ENCODE measurements at places on chromosomes 12 and 14. TPM values are rescaled to one million over a fixed set of nuclear protein-coding genes. Genes with fewer than 3 reads are reported as not detected.

The IFNG-AS1 gene
- total RNA-seq, result 1.9 TPM

The SCN8A gene
- total RNA-seq, result 0.84 TPM

GRCh38 chr14:104136472-104137296 is 1.7 kb upstream of the KIF26A start:
- DNase-seq, result no peak

- peak; percentile 45 for DNase-seq
Observed at GRCh38 chr12:29148911-29149690, at the start of gene FAR2. TSS of gene FAR2 (plus strand) at chr12:29149278. CDS start at chr12:29270450, 121,172 bp downstream.

DNA sequence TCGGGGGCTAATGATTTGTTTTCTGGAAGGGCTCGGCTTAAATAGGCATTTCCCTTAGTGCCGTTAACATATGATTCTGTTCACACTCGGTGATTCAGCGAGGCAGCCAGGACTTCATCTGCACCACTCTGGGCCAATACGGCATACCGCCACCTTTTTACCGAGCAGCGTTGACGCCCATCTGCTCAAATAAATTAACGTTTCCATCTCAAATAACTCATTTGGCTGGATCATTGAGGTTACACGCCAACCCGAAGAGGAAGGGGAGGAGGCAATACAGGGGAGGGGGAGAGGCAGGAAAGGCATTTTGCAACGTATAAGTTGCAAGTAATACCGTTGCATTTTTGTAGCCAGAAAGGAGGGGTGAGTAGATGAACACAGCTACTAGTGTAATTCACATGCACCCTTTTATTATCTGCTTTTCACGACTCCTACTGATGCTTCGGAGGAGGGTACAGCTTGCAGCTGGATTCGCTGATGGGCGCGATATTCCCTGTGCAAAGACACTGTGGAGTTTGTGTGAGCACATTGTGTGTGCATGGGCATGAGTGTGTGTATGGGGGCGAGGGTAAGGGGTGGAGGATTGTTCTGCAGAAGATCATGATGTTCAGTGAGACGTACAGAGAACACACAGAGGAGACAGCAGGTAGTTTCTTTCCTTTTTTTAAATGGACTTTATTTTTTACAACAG is 45.9 kb downstream of the MAP1LC3B2 start:
- no peak for DNase-seq

GRCh38 chr12:104569346-104570173 is 112.8 kb downstream of the CHST11 start:
- peak; percentile 59 for DNase-seq

GRCh38 chr14:71232506-71232905 is 325.2 kb downstream of the PCNX1 start:
- no peak for DNase-seq

GRCh38 chr12:109580684-109581333 is 7.2 kb downstream of the MVK start:
- DNase-seq, result no peak

DNA sequence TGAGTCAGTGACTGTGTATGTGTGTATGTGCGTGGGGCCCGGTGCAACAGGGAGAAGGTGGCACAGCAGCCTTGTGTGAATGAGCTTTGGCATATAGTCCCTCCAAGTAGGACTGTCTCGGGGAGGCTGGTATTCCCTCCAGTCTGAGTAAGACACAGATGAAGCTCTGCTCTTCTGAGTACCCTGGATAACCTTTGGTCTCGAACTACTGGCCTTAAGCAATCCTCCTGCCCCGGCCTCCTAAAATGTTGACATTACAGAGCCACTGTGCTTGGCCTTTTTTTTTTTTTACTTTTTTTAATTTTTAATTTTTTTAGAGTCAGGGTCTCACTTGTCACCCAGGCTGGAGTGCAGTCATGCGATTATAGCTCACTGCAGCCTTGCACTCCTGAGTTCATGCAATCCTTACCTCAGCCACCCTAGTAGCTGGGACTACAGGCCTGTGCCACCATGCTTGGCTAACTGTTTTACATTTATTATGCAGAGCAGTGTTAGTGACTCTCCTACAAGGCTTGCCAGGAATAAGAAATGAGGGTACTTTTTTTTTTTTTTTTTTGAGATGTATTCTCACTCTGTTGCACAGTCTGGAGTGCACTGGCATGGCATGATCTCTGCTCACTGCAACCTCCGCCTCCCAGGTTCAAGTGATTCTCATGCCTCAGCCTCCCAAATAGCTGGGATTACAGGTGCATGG is 9.4 kb upstream of the DAZAP2 start:
- DNase-seq, result no peak
